ENCODE measurements at places on chromosomes 2 and 18.

DNA sequence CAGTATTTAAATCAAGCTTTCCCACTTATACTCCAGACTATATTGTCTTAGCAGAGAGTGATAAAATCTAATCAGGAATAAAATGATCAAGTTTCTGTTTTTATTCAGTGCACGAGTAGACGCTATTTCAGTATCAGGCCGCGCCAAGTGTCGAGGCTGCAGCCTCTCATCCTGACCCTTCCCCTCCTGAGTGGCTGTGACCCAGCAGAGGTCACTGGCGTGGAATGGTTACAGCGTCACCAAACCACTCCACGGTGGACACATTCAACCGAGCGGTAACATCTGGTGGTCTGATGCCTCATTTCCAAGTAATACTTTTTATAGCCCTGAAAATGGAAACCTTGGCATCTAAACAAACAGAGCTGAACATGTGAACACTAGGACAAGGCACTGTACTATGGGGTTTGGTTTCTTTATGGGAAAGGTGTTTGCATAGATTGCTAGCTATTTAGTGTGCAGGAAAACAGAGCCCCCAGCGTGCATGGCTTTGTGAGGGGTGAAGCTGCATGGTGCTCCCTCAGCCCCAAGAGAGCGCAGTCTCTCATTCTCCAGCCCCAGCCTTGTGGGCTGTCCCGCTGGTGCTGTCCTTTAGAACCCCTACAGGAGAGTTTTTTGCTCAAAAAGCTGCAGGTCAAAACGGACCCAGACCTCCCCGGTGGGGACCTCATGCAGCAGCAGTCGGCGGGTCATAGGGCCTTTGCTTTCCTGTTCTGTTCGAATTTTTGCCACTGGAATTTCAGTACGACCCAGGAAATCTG is 28.4 kb downstream of the FAM228A start:
- DNase-seq = no peak

DNA sequence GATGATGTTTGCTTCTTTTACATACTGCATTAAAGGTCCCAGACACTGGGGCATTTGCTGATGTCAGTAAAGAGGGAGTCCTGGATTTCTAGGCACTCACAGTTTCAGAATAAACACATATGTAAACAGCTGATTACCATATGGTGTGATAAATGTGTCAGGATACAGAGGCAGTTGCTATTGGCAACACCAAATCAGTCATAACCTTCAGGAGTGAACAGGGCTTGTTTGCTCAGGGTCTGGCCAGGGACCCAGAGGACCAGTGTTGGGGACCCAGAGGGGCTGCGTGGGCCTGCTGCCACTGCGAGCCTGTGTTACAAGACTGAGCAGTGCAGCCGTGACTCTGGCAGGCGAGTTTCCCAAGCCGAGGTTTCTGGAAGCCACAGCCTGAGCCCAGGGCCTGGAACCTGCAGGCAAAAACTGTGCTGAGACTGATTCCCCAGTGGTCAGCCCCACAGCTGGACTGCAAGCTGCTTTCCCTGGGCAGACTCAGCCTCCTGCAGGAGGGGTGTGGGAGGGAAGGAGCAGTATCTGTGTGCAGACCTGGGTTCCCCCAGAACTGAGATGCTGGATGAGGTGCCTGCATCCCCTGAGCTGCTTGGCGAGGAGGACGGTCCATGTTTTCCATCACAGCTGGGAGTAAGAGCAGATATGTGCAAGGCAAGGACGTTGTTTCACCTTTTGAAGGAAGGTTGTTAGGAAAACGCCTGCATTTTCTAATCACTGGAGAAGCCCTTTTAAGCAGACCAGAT is 23.6 kb downstream of the ASAP2 start:
- DNase-seq = no peak

DNA sequence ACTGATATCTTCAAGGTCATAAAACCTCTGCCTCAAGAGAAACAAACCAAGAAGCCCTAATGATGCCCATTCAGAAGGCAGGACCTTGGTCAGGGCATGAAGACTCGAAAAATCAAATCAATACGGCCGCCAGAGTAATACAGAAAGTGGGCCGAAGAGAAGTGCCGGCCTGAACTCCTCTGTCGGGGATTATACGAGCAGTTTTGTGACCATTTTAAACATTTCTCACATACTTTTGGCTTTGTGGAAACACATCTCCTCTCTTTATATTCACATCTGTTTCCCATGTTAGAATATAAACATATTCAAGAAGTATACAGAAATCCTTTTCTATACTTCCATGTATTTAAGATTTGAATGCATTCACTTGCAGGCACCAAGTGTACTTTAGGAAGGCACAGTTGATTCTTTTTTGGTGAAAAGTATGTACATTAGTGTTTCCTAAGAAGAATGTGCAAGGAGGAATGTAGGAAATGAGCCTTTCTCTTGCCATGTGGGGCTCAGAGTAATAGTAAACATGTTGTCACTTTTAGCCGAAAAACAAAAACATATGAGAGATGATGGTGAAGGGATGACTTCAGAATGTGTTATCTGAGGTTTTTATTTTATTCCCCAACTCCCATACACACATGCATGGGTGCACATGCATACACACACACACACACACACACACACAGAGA is 707.9 kb upstream of the ID2 start:
- DNase-seq = no peak

GRCh38 chr2:54077088-54077900 is 38.1 kb upstream of the ACYP2 start:
- DNase-seq = no peak

- no peak for DNase-seq
Observed at GRCh38 chr2:8636721-8637636, 44.9 kb upstream of the ID2 start.

GRCh38 chr2:179692610-179693009 is 168.8 kb downstream of the ZNF385B start:
- DNase-seq = no peak

DNA sequence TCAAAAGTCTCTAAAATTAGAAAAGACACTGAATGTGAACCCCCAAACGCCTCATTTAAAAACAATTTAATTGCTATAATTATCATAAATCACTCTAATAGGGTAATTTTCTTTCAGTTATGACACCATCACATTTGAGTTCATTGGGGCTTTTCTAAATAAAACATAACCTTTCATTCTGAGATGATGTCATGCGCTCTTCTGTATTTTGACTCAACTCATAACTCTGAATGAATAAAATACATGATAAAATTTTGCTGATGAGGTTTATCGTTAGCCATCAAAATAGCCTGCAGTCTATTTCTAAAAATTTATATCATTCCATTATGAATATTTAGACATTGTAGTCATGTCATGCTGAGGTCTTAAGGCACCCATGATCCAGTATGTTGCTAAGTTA is 1099.7 kb downstream of the SUCLG1 start:
- DNase-seq = no peak

- DNase-seq = no peak
Observed at GRCh38 chr2:220466251-220466691, 838.8 kb downstream of the SLC4A3 start.

DNA sequence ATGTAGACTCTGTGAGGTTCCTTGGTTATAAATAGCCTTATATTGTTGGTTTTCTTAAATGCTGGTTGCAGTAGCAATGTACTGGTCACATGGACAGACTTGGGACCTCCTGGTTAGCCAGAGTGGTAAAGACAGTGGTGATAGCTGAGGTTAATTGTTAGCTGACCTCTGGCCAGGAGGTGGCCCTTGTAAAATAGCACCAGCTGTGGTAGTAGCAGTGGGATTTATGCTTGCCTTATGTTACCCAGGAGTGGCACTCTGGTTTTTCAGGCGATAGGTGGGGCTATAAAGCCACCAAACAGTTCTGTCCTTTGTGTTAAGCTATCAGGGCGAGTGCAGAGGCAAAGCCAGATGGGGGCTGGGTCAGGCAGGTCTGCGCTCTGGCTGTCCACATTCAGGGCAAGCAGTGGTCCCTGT is 94.8 kb upstream of the SRD5A2 start:
- DNase-seq = no peak

GRCh38 chr2:173763641-173764040 is 201.5 kb downstream of the SP3 start:
- no peak for DNase-seq

GRCh38 chr2:133666621-133667020 is 98.4 kb upstream of the NCKAP5 start:
- DNase-seq = no peak

DNA sequence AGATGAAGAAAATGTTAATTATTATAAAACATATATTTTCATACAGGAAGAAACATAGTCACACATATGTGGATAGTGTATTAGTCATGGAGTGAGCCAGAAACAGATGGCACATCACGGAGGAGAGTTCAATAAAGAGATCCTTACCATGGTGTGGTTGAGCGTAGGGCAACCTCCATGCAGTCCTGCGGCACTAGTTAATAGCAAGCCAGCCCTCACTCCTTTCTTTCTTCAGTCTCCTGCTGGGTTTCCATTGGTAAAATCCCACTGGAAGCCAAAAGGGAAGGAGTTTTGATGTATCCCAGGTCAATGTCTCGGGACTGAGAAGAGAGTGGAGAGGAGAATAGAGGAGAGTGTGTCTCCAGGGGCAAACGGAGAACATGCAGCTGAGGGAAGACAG is 328.1 kb downstream of the NR4A2 start:
- DNase-seq = no peak

Measured in stimulated activated naive CD8-positive, alpha-beta T cell treated with anti-CD3 and anti-CD28 coated beads, Interleukin-15, Interleukin-2, amounts not matched to agents 100 U/mL and 50 U/mL, for 24 hours (primary cell).